ENCODE measurements at places on chromosomes 6 and 20.
A peak's percentile ranks its signal among the peaks of the same experiment; 100 is the strongest.

DNA sequence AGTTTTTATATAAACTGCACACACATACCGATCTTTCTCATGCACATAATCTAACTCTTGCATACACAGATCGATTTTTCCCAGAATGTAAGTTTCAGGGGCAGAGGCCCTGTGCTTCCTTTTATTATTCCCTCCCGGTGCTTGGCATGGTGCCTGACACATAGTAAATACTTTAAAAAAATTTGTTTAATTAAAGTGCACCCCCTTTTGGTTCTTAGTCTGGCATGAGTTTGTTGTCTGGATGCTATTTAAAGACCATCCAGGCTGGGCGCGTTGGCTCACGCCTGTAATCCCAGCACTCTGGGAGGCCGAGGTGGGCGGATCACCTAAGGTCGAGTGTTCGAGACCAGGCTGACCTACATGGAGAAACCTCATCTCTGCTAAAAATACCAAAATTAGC, 5.4 kb upstream of the DEK start:
- DNase-seq = no peak

DNA sequence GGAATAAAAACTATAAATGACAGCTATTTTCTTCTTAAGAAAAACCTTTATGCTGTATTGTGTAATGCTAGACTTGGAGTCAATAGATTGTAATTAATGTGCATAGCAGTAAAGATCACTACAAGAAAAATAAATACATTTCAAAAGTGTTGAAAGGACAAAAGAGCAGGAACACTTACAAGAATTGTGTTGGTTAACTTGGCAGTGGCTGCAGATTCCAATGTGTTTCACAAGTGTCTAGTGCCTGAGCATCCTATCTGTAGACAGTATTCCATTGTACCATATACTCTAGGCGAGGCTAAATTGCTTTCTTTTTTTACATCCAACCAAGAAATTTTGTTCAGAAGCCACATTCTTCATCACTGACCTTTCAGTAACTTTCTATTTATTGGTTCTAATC, 924.1 kb downstream of the EPHA7 start:
- DNase-seq = no peak

GRCh38 chr20:7908905-7909304, 31.4 kb downstream of the HAO1 start:
- DNase-seq = no peak

GRCh38 chr6:84549917-84550316, 214.5 kb downstream of the TBX18 start:
- no peak for DNase-seq

GRCh38 chr6:72721346-72721745, 99.5 kb downstream of the KCNQ5 start:
- no peak for DNase-seq

GRCh38 chr20:44273231-44274215, 26.4 kb downstream of the GDAP1L1 start:
- DNase-seq = no peak

DNA sequence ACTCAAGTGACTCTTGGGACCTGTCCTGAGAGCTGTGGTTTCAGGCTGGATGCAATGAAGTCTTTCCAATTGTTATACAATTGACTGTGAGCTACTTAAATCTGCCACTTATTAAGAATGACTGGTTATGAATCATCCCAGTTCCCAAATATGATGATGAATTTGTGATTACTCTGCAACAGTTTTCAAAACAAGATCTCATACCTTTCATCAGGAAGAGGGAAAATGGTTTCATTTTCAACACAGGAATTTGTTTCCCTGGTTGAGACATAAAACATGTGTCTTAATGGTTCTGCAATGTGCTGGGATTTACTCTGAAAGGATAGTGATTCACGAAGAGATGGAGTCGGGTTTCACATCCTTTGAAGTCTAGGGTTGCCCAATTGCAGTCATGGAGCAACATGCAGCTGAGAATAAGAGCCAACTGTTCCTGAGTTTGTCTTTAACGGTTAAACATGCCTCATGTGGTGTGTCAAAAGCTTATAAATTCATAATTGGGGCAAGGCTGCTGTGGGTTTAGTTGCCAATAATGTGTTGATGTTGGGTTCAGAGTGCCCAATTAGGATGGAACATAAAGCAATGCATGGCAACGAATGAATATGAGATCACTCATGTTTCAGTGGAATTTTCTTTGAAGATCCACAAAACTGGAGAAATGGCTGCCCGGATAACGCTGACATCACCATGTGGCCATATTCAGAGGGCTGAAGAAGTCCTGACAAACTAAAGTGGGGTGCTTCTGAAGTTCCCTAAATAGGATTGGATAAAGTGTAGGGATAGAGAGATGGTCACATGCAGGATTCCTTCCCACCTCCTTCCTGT, 41.0 kb downstream of the CYP24A1 start:
- peak; percentile 71 for DNase-seq

GRCh38 chr6:73640179-73640750, 13.5 kb downstream of the SLC17A5 start:
- DNase-seq = no peak

- no peak for DNase-seq
Observed at GRCh38 chr20:46200582-46201570, 82.8 kb downstream of the CD40 start.

DNA sequence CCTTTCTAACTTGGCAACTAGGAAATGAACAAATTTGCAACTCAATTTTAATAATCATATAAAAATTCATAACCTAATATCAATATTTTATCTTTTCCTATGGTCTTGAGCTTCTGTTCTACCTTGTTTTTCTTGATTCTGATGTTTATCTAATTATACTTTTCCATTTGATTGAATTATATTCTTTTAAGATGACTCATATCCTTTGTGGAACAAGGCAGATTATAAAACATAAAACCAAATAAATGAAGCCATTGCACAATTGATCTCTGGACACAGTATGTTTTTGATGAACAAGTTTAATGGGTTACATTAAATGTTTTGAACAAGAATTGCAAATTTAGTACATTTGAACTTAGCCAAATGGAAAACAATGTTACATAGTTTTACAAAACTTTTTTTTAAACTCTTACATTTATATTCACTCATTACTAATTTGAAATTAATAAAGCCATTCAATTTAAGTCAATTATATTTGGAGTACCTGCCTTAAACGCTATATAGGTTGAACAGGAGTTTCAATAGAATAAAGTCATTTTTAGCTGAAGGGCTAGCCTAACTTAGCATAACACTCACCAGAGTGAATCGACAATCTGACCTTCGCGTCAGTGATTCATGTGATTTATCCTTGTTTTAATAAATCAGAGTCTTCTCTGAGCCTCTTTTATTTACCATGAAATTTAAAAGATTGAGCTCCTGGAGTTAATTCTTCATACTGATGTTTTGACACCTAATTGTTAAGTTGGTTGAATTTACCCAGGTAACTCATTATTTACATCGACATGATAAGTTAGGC, 3.8 kb downstream of the NCOA7 start:
- no peak for DNase-seq

DNA sequence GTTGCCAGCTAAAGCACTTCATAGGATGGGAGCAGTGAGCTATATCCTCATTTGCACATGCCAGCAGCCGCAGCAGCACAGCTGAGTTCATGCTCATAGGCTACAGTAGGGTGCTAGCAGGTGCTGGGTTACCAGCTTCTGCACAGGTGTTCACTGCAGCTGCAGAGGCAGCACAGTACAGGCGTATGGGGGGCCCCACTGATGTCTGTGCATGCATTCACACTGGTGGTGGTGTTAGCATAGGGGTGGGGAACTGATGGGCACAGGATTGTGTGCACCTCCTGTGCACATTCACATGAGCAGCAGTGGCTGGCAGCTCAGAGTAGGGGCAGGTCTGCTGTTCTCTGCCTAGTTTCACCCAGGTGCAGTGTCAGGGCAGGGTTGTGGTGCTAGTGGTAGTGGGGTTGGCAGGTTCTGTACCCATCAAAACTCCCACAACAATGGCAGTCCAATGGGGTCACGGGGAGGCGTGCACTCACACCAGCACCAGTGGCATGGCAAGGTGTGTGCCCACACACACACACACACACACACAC, 58.9 kb upstream of the IRAK1BP1 start:
- no peak for DNase-seq

DNA sequence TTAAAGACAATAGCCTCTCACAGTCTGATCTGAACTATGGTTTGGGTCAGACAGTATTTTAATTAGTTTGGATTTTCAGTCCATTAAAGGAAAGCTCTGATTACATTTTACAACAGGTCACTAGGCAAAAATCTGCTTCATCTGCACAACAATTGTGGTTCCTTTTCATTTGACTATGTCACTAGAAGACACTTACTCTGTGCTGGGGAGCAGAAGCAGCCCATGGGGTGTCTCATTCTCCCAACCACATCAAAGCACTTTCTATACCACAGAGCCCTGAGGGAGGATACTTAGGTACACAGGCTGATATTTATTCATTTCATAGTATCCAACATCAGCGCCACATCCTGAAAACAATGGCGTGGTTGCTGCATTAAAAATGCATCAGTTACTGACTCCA, 36.6 kb upstream of the HDAC2 start:
- DNase-seq = no peak

GRCh38 chr20:20367575-20368417, at the start of gene INSM1:
TSS of gene INSM1 (plus strand) at chr20:20368104. CDS start at chr20:20368268, 164 bp downstream.
- DNase-seq = no peak

DNA sequence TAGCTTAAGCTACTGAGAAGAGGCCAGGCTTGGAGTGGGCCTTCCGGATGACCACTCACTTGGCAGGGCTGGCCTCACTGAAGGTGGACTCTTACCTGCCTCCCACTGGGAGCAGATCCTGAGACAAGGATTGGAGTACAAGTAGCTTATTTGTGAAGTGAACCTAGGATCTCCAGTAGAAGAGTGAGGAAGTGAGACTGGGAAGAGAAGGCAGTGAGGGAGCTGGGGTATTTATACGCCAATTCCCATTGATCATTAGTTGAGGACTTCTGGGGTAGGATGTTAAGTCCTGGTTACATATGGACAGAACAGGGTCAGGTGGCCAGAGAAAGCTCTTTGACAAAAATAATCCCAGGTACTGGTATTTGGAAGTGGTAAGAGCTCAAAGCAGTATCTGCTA, 32.3 kb upstream of the RNF24 start:
- DNase-seq = no peak

GRCh38 chr20:22752324-22752723, 168.0 kb upstream of the FOXA2 start:
- no peak for DNase-seq

GRCh38 chr20:19253916-19254820, 41.7 kb downstream of the SLC24A3 start:
- peak; percentile 35 for DNase-seq

- DNase-seq = no peak
Observed at GRCh38 chr6:118586746-118587485, 38.8 kb downstream of the PLN start.

DNA sequence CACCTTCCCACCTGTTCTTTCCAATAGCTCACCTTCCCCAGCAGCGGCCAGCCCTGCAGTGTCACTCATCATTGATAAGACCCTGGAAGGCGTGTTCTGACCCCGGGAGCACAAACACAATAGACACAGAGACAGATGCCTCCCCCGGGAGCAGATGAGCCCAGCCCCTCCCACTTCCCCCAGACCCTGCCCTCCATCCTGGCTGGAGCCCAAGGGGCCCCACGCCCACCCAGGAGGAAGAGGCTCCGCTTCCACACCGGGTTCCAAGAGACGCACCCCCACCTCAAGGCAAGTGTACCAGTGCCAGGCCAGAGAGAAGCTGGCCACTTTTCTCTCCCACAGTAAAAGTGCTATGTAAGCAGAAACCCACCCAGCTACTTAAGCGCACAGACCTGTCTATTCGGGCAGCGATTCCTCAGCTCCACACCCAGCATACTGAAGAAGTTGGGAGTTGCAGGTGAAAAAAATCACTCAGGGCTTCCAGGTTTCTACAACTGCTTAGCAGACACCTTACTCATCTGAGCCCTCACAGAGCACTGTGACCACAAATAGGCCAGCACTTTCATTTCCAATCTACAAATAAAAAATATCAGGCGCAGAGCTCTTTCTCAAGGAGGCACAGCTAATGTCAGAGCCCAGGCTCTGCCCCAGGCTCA, 93.4 kb upstream of the NXT1 start:
- DNase-seq = no peak

- DNase-seq = no peak
Observed at GRCh38 chr20:8250539-8251200, 118.6 kb downstream of the PLCB1 start.

- DNase-seq = no peak
Observed at GRCh38 chr6:101537753-101538316, 144.3 kb downstream of the GRIK2 start.

GRCh38 chr6:150560004-150560883, 39.4 kb upstream of the PLEKHG1 start:
- no peak for DNase-seq

- DNase-seq = no peak
Observed at GRCh38 chr20:8077137-8077466, 55.0 kb upstream of the PLCB1 start.

- no peak for DNase-seq
Observed at GRCh38 chr6:7132398-7133035, 24.8 kb downstream of the RREB1 start.

DNA sequence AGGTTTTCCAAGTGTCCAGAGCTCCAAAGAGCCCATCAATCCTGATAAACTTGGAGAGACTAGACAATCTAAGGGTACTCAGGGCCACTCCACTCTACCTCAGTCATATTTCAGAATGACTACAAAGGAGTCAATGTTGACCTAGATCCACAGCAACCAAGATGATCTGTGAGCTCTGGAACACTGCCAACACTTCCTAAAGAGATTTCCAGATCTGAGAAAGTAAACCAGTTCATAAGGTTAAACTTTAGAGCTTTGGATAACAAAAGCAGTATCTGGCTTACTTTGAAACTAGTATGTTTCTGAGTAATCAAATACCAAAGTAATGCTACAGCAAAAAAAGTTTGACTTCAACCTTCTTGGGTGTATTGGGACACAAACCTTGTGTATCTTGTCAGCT, 122.7 kb downstream of the BTBD9 start:
- no peak for DNase-seq

DNA sequence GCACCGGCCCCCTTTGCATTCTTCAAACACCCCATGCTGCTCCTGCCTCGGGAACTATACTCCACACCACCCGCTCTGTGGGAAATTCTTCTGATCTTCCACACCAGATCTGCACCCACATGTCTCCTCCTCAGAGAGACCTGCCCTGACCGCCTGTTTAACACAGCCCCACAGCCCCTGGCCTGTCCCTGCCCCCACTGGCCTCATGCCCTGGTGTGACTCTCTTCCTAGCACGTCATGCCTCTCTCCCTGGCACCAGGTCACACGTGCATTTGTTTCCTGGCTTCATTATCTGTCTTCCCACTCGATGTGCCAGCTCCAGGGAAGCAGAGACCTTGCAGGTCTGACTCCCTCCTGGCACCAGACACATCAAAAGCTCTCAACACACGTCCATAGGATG, 79.6 kb downstream of the ANKRD60 start:
- no peak for DNase-seq

- no peak for DNase-seq
Observed at GRCh38 chr20:46361381-46361780, 45.0 kb downstream of the ELMO2 start.

- DNase-seq = no peak
Observed at GRCh38 chr6:152142105-152142504, 334.6 kb downstream of the ESR1 start.

- no peak for DNase-seq
Observed at GRCh38 chr20:50554694-50555579, 44.8 kb downstream of the PTPN1 start.

- no peak for DNase-seq
Observed at GRCh38 chr6:72974276-72974675, 251.0 kb downstream of the KHDC1L start.

- no peak for DNase-seq
Observed at GRCh38 chr20:63061771-63062100, 55.0 kb upstream of the BHLHE23 start.

Data from AG08396 (cell line).